GM12864 (cell line): ENCODE measurements at places on chromosomes 4 and X.

GRCh38 chr4:174707902-174708301 is 121.1 kb downstream of the GLRA3 start:
- DNase-seq = no peak

DNA sequence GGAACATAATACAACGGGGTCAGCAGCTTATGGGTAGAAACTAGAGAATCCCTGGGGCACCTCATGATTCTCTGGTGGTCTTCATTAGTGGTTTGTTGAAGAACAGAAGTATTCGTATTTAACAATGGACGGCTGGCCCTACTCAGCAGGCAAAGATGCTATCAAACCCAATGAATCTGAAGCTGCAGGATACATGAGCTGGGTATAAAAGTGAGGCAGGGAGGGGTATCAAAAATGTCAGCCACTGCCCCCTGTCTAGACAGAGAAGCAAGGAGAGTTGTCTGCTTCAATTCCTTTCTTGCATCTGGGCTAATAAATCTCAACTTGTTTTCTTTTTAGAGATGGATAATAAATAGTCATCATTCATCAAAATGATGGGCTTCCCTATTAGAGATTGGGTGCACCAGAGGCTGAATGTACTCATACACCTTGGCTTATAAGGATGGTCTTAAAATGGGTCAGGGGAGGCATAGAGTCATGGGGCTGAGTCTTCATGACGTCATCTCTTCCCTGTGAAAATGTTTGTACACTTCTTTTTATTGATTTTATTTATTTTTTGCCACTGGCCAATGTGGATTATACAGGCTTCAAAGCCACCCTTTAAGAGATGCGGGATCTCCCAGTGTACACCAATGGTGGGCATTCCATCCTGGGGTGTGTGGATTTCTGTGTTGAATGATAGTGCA is 259.5 kb downstream of the SHOX start:
- no peak for DNase-seq

GRCh38 chr4:167721617-167722486 is 370.5 kb upstream of the ANXA10 start:
- no peak for DNase-seq

DNA sequence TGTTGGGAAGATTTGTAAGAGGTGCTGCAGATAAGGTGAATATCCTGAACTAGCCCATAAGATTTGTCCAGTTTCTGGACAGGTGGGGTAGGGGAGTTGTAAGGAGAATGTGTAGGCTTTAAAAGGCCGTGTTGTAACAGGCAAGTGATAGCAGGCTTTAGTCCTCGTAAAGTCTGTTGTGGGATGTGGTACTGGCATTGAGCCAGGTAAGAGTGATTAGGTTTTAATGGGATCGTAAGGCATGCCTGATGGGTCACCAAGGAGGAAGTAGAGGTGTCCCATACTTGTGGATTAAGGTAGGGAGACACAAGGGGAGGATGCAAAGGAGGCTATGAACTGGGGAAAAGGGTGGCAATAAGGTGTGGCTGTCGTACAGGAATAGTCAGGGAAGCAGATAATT is 256.9 kb upstream of the DKK2 start:
- no peak for DNase-seq

- no peak for DNase-seq
These were observed 23.7 kb upstream of the TENM3 start for GRCh38 chr4:182219411-182220056.

GRCh38 chrX:4547213-4547836 is 833.9 kb upstream of the PRKX start:
- DNase-seq = no peak

GRCh38 chr4:159169404-159170302 is 66.8 kb downstream of the RAPGEF2 start:
- no peak for DNase-seq

DNA sequence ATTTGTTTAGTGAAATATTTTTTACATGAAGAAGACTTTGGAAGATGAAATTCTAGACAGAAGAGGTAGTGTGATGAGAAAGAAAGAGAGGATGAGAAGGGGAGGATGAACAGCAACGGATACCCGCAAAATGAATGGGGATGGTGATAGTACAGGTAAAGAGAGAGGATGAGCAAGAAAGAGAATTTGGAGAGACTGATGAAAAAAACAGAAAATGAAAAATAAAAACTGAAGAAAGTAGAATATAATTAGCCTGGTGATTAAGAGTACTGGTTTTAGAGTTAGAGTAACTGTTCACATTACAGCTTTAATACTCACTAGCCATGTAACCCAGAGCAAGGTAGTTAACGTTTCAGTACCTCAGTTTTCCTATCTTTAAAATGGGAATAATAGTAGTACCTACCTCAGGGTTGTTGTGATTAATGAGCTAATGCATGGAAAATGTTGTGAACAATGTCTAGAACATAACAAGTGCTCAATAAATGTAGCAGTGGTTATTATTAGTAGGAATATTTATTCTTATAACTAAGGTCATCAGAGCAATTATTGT is 54.9 kb upstream of the ANTXR2 start:
- DNase-seq = no peak

GRCh38 chr4:576991-577498 is 950 bp upstream of the TMEM271 start:
- DNase-seq = no peak

GRCh38 chr4:185304944-185305690 is 90.6 kb downstream of the LRP2BP start:
- peak; percentile 71 for DNase-seq

DNA sequence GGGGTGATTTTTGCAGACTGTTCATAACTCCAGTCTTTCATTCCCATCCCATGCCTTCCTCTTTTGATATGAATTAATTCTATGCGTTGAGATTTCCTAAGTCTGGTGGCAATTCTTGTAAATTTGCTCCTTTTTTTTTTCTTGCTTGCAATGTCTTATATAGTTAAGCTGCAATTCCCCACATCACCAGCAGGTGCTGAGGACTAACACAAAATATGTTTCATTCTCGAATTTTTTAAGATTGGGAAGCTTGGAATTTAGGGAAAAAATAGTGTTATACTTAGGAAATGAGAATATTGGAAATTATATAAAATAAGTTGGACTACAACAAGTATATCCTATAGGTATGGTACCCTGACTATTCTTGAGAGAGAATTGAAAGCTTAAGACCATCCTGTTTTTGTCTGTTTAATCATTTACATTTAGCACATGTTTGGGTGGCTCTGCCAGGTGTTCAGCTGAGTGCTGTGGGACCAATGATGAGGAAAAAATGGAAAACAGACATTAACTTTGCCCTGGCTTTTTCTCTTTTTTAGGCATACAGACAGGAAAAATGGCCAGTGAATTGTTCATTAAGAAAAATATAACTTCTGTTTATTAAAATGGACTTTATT is 30.2 kb downstream of the AFF2 start:
- no peak for DNase-seq

DNA sequence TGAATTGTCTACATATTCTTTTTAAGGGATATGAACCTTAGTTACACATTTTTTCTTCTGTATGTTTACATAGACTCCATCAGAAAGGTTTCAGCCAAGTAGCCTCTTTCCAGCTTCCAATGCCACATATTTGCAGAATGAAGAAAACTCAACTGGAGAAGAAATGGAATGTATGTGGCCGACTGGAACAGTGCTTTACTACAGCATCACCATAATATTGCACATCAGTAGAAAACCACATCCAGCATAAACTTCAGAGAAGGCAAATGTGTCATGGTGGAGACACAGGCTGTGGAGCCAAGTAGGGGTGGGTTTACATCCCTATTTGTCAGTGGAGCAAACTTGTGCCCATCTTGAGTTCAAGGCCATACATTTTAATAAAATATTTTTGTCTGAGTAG is 204.8 kb upstream of the LDB2 start:
- no peak for DNase-seq

DNA sequence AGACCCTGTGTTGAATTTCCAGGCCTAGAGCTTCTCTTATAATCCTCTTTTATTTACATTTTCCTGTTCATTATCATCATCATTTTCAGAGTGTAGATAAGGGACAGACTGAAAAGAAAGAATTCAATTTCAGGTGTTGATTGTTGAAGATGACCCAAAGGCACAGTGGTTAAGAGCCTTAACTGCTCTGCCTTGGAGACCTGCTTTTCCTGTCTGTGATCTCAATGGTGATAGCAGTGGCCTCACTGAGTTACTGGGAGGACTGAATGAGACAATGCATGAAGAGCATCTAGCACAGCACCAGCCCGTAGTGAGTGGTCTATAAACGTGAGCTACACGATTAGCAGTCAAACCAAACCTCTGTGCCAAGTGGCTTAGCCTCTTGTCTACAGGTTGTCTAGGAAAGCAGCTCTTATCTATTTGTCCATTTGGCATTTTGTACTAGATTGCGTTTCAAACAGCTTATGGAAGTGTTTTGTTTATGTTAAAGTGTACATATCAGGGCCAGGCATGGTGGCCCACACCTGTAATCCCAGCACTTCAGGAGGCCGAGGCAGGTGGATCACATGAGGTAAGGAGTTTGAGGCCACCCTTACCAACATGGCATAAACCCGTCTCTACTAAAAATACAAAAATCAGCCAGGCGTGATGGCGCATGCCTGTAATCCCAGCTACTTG is 41.5 kb downstream of the SETD7 start:
- no peak for DNase-seq

GRCh38 chrX:22360129-22360528 is 87.4 kb downstream of the CBLL2 start:
- DNase-seq = no peak

DNA sequence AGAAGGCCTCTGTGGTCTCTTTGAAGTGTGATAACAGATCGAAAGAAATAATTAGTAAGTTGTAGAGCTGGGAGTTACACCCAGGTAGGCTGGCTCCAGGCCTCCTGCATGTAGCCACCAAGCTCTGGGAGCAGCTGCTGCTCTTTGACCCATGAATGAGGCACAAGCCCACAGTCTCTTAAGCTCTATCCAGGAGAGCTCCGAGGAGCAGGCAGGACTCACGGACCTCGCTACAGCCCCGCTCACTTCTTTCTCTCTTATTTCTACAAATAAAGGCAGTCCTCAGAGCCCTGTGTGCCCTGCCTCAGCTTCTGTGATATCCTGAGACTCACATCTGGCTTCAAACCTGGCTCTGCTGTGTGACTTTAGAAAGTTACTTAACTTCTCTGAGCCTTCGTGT is 86.9 kb downstream of the EVC start:
- DNase-seq = no peak

DNA sequence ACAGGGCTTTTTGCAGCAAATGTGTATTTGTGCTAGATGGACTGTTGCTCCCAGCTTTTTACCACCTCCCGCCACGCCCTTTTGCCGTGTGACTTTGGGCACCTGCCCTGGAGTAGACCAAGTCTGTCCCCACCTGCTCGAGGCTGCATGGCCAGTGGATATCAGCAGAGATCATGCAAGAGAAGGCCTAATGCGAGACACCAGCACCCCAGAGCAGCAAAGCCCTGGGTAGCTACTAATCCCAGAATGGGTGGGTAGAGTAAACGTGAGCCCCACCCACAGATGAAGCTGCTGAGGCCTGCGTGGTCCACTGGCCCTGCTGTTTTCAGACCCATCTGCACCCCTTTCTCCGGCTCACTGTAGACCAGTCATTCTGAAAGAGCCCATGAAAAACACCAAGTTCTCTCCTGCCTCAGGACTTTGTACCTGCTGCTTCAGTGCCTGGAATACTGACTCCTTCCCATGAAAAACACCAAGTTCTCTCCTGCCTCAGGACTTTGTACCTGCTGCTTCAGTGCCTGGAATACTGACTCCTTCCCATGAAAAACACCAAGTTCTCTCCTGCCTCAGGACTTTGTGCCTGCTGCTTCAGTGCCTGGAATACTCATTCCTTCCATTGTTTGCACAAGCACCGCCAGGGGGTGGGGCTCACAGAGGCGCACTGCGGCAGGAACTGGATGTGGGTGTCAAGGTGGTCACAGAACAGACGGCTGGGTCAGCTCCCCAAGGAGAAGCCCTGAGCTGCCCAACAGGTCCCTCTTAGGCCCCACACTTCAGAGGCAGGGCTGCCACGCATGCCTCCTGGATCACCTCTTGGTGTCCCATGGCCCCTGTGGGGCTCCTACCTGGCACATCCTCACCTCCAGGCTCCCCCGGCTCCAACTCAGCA is 5.1 kb upstream of the TNIP2 start:
- DNase-seq = no peak

- DNase-seq = no peak
These were observed 4.2 kb upstream of the ABCG2 start for GRCh38 chr4:88162626-88163025.

- DNase-seq = peak; percentile 46
These were observed 63.0 kb downstream of the ZNF732 start for GRCh38 chr4:242121-242848.

GRCh38 chrX:107700317-107700774 is 72.0 kb downstream of the PRPS1 start:
- no peak for DNase-seq

GRCh38 chrX:46326161-46326560 is 219.1 kb downstream of the ZNF674 start:
- DNase-seq = no peak

DNA sequence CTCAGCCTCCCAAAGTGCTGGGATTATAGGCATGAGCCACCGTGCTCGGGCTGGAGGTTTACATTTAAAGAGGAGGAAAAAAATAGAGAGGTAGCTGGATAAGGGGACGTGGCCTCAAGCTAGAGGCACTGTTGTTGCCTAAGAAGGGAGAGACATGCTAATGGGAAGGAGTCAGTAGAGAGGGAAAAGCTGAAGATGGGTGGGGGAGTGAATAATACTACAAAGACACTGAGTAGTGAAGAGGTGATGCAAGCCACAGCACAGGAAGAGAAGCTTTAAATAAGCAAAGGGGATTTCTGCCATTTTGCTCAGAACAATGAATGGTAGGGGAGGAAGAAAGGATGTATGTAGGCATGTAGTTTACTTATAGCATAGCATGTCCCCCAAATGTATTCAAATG is 11.5 kb upstream of the AP1S2 start:
- DNase-seq = no peak

DNA sequence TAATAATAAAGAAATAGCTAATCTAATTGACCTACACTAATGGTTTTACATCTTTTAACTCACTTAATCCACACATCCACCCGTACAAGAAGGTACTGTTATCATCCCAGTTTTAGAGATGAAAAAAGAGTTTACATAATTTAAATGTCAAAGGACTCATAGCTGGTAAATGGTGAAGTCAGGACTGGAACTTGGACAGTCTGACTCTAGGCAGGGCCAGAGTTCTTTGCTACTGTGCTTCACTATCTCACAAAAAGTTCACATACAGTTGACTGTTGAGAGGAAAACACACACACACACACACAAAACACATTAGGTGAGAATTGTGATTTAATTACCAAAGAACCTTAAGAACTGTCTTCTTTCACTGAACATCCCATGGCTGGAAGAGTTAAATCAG is 71.2 kb upstream of the PRSS48 start:
- no peak for DNase-seq

- DNase-seq = no peak
These were observed 171.1 kb upstream of the CXCL13 start for GRCh38 chr4:77434299-77435092.

GRCh38 chr4:185542626-185543315 is 7.5 kb upstream of the PDLIM3 start:
- no peak for DNase-seq
